ENCODE measurements at places on chromosomes 3 and 15. TPM values are rescaled to one million over a fixed set of nuclear protein-coding genes. Genes with fewer than 3 reads are reported as not detected.

The ACP3 gene
- not detected for total RNA-seq

The DISP2 gene
- 0.25 TPM for total RNA-seq

The RGMA gene
- total RNA-seq = not detected

DNA sequence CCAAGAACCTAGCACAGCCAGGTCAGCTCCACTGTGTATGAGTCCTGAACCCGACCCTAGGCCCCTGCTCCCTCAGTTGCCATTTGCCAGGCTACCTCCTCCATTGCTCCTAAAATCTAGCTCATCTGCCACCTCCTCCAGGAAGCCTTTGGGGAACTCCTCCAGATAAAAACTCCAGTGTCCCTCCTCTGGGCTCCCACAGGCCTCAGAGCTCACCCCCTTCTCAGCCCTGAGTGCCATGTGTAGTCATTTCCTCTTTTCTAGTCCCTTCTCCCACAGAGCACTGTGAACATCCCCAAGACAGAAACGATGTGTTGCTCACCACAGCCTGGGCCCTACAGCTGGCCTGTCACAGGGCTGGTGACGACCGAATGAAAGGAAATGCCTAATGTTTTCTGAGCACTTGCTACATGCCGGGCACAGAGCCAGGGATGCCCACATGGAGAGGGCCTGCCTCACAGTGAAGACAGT, 61.0 kb downstream of the IQSEC1 start:
- peak overlapping the region; percentile 98 for H3K27ac ChIP-seq
- DNase-seq = peak; percentile 93
- H3K36me3 ChIP-seq = peaks cover 4% of the 10 kb centered on the region

DNA sequence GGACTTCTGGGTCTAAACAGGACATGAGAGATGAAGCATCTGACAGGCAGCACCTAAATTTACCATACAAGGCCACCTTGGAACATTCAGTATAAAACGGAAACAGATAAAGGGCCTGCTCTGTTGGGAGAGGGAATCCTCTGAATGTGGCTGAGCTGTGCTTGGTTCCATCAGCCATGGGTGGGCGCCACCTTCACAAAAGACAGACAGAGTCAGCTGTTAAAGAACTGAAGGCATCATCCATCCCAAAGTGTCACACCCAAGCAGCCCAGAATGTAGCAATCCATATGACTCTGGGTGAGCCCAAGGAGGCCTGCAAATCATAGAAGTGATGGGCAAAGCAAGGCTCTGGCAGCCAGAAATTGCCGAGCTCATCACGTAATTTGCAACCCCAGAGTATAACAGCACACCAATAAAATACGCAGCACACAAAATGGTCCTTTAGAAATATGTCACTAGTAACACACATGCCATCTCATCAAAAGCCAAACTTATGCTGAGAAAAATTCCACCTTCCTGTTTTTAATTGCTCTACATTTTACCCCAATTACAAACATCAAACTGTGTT, 24.8 kb upstream of the RBP1 start:
- no peak for DNase-seq
- peaks cover 5% of the 10 kb centered on the region for H3K27me3 ChIP-seq
- H3K4me1 ChIP-seq = no peaks in the 10 kb centered on the region
- no peak overlapping the region for H3K27ac ChIP-seq

DNA sequence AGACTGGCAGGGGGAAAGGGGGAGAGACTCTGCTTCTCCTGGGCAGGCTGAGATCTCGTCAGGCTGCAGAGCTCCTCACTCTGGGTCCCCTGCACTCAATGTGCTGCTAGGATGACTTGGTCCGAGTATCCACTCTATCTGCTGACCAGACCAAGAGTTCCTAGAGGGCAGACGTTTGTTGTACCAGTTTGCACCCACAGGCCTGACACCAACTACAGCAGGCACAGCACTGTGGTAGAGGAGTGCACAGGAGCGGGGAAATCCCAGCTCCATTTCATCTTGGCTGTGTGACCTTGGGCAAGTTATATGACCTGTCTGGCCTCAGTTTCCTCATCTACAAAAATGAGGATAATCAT, 29.0 kb downstream of the CCDC12 start:
- peaks cover 77% of the 10 kb centered on the region for H3K4me1 ChIP-seq
- peak overlapping the region; percentile 89 for H3K4me3 ChIP-seq
- peaks cover 7% of the 10 kb centered on the region for H3K36me3 ChIP-seq
- H3K27ac ChIP-seq = peak overlapping the region; percentile 93
- no peak for DNase-seq

GRCh38 chr15:86183596-86184491, 104.2 kb downstream of the AGBL1 start:
- H3K27ac ChIP-seq = no peak overlapping the region
- DNase-seq = no peak
- H3K4me3 ChIP-seq = no peak overlapping the region
- no peaks in the 10 kb centered on the region for H3K4me1 ChIP-seq
- H3K36me3 ChIP-seq = no peaks in the 10 kb centered on the region
- H3K27me3 ChIP-seq = peaks cover 19% of the 10 kb centered on the region

GRCh38 chr3:177604181-177604580, 406.9 kb upstream of the TBL1XR1 start:
- H3K4me1 ChIP-seq = peaks cover 32% of the 10 kb centered on the region
- H3K27me3 ChIP-seq = no peaks in the 10 kb centered on the region
- no peak overlapping the region for H3K27ac ChIP-seq
- no peaks in the 10 kb centered on the region for H3K36me3 ChIP-seq

GRCh38 chr3:101806491-101806890, 27.5 kb downstream of the NXPE3 start:
- H3K27ac ChIP-seq = no peak overlapping the region
- H3K4me3 ChIP-seq = no peak overlapping the region
- peaks cover 30% of the 10 kb centered on the region for H3K4me1 ChIP-seq
- H3K36me3 ChIP-seq = peaks cover 4% of the 10 kb centered on the region

DNA sequence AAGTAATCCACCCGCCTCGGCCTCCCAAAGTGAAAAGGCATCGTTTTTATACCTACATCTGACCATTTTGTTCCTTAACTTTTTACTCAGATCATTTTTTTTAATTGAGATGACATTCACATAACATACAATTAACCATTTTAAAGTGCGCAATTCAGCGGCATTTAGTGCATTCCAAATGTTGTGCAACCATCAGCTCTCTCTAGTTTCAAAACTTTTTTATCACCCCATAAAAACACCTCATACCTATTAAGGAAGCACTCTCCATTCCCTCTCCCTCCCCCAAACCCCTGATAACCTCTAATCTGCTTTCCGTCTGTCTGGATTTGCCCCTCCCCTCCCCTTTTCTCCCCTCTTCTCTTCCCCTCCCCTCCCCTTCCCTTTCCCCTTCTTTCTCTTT, 310.1 kb downstream of the UACA start:
- DNase-seq = no peak
- H3K27ac ChIP-seq = no peak overlapping the region
- H3K36me3 ChIP-seq = no peaks in the 10 kb centered on the region
- H3K27me3 ChIP-seq = peaks cover 47% of the 10 kb centered on the region

Measured in natural killer cell treated with Interleukin-12 subunit alpha and Interleukin-12 subunit beta and Interleukin-15 and Interleukin-18, amount 100 ng/mL, for 72 hours (primary cell).